ENCODE measurements at places on chromosomes 5 and 9. TPM values are rescaled to one million over a fixed set of nuclear protein-coding genes. Genes with fewer than 3 reads are reported as not detected.

DNA sequence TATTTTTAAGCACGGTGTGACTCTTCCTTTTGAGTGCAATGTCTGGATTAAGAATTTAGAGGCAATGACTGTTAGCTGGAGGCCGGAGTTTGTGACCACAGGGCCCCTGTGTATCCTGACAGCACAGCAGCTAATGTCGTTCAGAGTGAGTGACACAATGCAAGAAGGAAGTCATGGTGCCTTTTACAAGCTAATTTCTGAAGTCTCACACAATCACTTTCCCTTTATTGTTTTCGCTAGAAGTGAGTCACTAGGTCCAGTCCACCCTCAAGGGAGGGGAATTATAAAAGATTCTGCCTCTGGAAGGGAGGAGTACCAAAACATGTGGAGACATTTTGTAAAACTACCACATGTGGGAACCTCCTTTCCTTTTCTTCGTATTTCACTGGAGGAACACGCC lies 185.5 kb upstream of the FGF10 start:
- no peak for DNase-seq

DNA sequence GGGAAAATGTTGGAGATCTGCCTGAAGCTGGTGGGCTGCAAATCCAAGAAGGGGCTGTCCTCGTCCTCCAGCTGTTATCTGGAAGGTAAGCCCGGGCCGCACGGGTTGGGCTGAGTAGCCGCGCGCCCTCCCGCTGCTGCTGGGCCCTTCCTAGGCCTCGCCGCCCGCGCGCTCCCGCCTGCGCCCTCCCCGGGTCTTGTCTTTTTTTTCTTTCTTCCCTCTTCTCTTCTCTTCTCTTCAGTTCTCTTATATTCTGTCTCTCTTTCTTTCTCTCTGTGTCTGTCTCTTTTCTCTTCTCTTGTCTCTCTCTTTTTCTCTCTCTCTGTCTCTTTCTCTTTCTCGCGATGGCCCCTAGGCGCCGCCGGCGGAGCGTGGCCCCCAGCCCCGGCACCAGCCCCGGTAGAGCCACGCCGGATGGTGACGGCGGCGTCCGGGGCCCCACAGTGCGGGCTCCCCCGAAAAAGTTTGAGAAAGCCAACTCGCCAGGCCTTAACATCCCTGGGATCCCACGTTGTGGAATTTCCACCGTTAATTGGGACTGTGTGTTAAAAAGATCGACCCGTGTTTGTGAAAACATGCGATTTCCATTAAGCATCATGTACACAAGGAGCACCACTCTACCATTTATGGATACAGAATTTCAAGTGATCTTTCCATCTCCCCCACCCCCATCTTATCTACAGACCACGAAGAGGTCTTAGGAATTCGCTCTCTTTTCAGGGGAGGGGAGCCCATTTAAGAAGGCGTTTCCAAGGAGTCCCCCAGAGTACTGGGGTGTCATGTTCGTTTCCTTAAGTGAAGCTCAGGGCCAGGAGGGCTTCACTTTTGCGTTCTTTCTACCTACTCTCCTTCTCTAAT lies 616 bp downstream of the ABL1 start:
- DNase-seq, result no peak

DNA sequence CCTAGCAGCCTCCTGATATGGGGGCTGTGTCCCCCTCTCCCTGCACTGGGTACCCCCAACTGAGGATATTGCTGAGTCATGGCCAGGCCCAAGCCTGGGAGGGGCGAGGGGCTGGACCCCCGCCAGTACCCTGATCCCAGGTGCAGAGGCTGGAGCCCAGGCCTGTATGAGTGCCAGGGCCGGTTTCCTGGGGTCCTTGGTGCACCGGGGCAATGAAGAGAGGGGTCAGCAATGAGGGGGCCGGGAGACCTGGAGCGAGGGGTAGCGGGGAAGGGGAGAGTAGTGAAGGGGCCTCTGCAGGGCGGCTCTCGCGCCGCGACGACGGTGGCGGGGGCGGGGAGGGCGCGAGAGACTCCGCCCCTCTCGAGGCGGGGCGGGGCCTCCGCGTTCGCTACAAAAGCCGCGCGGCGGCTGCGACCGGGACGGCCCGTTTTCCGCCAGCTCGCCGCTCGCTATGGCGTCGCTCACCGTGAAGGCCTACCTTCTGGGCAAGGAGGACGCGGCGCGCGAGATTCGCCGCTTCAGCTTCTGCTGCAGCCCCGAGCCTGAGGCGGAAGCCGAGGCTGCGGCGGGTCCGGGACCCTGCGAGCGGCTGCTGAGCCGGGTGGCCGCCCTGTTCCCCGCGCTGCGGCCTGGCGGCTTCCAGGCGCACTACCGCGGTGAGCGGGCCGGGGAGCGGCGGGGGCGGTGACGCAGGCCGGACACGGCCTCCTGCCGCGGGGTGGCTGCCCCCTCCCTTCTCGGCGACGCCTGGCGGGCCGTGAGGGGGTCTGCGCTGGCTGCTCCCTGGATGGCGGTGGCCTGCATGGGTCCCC lies at the start of gene SQSTM1:
TSS of gene SQSTM1 (plus strand) at position 423 of the 815 bp plus-strand sequence. CDS start at position 455, 32 bp downstream.
- DNase-seq, result peak; percentile 84

- no peak for DNase-seq
These were observed 23.1 kb downstream of the PRELID2 start for GRCh38 chr5:145811834-145812625.

DNA sequence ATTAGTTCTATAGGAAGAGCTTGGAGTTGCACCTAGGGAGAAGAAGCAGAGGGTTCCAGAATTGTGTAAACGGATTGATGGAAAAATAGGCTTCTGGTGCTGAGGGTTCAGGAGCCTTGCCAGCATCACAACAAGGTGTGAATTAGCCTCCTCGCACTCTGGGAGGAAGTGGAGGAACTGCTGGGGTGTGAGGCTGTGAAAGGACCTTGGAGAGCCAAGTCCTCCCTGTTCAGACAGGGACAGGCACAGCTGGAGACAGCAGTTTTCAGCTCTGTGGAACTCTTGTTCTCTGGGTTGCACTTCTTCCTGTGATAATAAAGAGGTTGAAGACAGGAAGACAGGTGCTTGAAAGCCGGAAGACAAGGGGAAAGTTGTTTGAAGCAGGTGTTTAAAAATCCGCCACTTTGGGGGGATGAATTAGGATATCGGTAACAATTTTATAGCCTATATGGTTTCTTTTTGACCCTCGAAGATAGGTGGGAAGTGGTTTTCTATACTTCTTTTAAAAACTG lies 22.6 kb downstream of the DAPK1 start:
- no peak for DNase-seq

- DNase-seq, result no peak
These were observed 58.7 kb upstream of the TNFSF8 start for GRCh38 chr9:114988962-114989599.

DNA sequence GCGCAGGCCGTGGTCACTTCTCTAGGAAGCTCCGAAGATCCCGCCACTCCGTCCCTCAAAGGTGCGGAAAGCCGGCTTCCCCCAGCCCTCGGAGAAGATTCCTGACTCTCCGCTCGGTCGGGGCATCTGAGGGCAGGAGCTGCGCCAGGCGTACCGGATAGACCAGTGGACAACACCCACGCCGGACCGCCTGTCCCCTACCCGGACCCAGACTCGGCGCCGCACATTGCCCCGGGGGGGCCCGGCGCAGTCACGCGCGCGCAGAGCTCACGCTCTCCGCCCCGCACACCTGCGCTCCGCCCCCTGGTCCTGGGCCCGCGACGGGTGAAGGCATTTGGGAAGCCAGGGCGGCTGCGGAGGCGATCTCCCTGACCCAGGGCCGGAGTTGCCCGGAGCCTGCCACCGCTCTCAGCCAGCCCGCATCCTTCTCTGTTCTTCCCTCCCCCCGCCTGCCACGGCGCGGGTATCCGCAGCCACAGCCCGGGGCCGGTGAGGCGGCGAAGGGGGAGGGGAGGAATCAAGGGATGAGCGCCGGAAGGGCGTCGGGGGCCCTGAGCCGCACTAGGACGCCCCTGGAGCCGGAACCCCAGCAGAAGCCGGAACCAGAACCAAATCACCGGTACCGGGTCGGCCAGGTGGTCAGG lies 448 bp downstream of the RELL2 start:
- DNase-seq, result no peak

The DIPK1B gene
- total RNA-seq, result 86.2 TPM

- no peak for DNase-seq
These were observed 23.7 kb downstream of the RALGPS1 start for GRCh38 chr9:126938327-126938726.

GRCh38 chr9:35538361-35539234 lies 48.7 kb downstream of the RUSC2 start:
- peak; percentile 89 for DNase-seq

GRCh38 chr9:109787735-109788134 lies 7.7 kb downstream of the PALM2AKAP2 start:
- no peak for DNase-seq

The UGT3A2 gene
- total RNA-seq, result not detected

- DNase-seq, result no peak
These were observed 108.6 kb upstream of the RAI14 start for GRCh38 chr5:34547300-34548085.

- DNase-seq, result no peak
These were observed 110.1 kb upstream of the SMIM23 start for GRCh38 chr5:171675511-171675910.
